Epithelial cell of proximal tubule (primary cell): ENCODE measurements at places on chromosomes 12 and 14. TPM values are rescaled to one million over a fixed set of nuclear protein-coding genes. Genes with fewer than 3 reads are reported as not detected.

- no peak for DNase-seq
These were observed 182.9 kb downstream of the KIF26A start for GRCh38 chr14:104321088-104321801.

GRCh38 chr14:103205541-103205906 lies 82.3 kb downstream of the TNFAIP2 start:
- no peak for DNase-seq

DNA sequence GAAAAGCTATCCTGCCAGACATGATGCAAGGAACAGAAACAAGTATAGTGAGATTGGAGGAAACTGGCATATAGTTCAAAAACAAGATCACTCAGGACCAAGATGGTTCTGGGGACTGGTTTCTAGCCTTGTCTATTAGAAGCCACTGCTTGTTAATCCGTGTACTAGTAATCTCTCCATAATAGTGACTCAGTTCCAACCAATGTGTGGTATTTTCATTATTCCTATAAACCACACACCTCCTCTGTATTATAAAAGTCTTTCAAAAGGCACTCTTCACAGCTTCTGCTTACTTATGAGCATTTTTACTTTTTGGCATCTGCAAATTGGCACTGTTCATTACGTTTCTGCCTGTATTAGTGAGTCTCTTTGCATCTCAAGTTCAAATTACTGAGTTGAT lies 140.3 kb downstream of the SLC6A15 start:
- DNase-seq, result no peak

GRCh38 chr12:67928621-67929383 lies 60.4 kb upstream of the IFNG-AS1 start:
- no peak for DNase-seq

GRCh38 chr12:8681129-8681884 lies 16.5 kb upstream of the RIMKLB start:
- no peak for DNase-seq

- DNase-seq, result no peak
These were observed 23.0 kb upstream of the ACTN1 start for GRCh38 chr14:69002069-69002468.

DNA sequence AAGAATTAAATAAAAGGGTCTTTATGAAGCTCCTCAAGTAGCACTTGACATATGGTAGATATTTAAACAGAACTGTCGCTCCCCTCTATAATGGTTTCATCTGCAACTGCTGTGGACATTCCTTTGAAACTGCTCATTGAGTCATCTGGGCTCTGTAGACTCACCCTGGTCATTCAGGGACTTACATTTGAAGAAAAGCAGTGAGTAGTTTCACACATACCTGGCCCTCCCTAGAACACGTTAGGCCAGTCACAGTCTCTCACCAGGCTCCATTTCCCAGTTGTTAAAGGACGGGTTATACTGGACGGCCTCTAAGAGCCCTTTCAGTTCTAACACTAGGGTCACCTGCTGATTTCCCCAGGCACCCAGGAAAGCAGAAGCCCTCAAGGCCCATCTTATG lies 217.0 kb downstream of the BCL11B start:
- DNase-seq, result no peak

DNA sequence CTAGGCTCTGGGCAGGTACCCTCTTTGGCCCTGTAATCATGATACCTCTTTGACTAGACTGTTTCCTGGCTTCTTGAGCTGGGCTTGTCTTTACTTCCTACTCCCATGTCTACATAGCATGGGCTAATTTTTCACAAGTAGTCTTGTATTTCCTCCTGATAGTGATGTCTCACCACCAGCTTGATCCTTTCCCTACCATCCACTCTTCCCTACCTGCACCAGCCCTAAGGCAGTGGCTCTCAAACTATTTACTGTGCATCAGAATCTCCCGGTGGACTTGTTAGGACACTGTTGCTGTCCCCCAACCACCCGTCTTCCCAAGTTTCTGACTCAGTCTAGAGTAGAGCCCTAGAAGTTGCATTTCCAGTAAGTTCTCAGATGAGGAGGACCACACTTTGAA lies 162.7 kb upstream of the AMIGO2 start:
- DNase-seq, result no peak

GRCh38 chr12:112964067-112964670 lies 14.2 kb upstream of the OAS2 start:
- no peak for DNase-seq

- DNase-seq, result no peak
These were observed 27.5 kb upstream of the DENND5B start for GRCh38 chr12:31618228-31619025.

GRCh38 chr12:110079477-110080400 lies 31.4 kb upstream of the C12orf76 start:
- no peak for DNase-seq

GRCh38 chr12:52833922-52834726 lies at the start of gene KRT79:
Gene KRT79, minus strand, starts transcription at chr12:52834311. Its CDS starts 51 bp downstream, at chr12:52834260.
- no peak for DNase-seq

Gene HOXC12
- not detected in 2 replicates for total RNA-seq

Gene ESPL1
- total RNA-seq, result 32.0 and 40.1 TPM in 2 replicates

Gene CCDC38
- 0.06 TPM in 1 of 2 replicates, not detected in the other for total RNA-seq
